Frontal cortex (tissue), 4 donors: ENCODE measurements at places on chromosomes 2 and 18.

DNA sequence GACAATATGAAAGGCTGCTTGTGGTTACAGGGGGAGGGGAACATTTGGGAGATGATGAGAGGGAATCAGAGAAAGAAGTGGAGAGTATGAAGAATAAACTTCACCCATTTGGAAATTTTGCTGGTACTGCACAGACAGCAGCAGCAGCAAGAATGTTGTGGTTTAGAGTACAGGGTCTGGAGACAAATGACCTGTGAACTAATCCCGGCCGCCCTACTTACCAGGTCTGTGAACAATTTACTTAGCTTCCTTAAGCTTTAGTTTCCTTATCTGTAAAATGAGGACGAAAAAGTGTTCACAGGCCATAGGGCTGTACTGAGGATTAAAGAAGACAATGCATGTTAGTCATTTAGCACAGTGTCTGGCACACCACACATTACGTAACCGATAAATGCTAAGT lies 685.4 kb upstream of the CELF4 start:
- no peak for DNase-seq

- DNase-seq: no peak
Measured at GRCh38 chr2:63078852-63079606, 28.4 kb downstream of the OTX1 start.

DNA sequence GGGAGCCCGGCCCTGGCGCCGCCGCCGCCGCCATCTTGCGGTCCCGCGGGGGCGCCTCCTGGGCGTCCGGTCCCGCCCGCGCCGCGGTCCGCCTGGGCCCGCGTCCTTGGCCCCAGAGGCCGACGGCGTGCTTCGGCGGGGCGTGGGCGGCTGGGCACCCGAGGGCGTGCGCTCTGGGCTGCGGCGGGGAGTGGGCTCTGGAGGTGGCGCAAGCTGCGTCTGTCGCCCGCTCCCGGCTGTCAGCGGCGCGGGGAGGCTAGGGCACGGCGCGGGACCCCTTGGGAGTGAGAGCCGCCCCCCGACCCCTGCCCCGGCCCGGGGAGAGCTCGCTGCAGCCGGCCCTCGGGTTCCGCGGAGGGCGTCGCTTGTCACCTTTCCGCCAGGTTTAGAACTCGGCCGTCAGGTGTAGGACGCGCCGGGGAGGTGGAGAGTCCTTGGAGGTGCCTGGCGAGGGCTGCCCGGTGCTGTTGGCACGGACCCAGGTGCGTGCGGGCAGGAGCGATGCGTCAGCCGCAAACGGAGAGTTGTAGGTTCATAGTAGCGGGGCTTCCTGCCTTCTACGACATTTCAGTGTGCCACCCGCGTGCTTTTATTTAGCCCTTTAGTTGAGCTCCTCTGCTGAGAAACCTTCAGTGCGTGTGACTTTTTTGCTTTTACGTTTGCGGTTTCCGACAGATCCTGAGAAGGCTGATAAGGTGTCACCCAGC lies 921 bp downstream of the VAPA start:
- DNase-seq: peak; percentile 60

DNA sequence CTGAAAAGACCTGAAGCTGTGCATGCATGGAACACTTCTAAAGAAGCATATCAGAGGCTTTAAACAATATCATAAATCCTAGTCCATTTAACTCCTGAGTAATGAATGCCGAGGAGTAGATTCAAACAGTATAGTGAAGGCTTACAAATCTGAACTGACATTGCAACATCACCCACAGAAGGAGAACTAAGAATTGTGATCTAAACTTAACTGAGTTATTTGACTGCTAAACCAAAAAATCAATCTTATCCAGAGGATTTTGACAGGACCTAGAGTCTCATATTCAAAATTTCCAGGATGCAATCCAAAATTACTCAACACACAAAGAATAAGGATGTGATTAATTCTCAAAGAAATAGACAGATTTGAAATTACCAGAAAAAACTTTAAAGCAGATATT lies 181.0 kb downstream of the SLC39A10 start:
- DNase-seq: no peak

GRCh38 chr2:191170773-191171172 lies 20.0 kb upstream of the STAT4 start:
- DNase-seq: no peak

GRCh38 chr2:138391946-138392345 lies 109.6 kb upstream of the SPOPL start:
- DNase-seq: no peak

- DNase-seq: no peak
Measured at GRCh38 chr18:25535495-25535894, 183.5 kb upstream of the ZNF521 start.

DNA sequence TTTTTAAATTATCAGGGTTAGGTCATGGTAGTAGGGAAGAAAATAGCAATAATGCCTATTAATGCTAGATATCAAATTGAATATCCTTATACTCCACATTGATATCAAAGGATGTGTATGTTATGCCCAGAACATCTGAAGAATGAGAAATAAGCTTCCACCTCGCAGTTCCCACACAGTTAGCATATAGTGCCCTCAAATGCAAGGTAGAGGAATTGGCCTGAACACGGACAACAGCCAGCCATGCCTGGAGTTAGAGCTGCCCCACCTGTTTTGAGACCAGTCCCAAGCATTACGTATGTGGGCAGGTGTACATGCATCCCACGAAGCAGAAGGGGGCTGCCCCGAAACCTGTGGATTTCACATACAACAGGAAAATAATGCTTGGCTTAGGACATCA lies 79.6 kb downstream of the SUMO1 start:
- no peak for DNase-seq

DNA sequence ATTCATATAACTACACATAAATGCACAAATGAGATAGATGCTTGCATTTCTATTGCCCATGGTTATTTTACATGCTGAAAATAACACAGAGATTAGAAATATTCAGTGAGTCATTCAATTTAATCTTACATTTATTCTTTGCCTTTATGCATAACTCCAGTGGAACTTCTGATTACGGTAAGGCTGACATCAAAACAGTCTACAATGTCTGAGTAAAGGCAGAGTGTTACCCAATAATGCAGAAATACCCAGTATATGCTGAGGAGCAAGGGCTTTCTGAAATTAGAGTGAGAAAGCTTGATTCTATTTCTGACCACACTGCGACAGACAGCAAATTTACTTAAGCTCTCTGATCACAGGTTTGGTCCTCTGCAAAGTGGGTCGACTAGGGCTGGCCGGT lies 9.2 kb downstream of the NMI start:
- DNase-seq: no peak

- no peak for DNase-seq
Measured at GRCh38 chr2:186853951-186854350, 5.0 kb upstream of the ZSWIM2 start.

DNA sequence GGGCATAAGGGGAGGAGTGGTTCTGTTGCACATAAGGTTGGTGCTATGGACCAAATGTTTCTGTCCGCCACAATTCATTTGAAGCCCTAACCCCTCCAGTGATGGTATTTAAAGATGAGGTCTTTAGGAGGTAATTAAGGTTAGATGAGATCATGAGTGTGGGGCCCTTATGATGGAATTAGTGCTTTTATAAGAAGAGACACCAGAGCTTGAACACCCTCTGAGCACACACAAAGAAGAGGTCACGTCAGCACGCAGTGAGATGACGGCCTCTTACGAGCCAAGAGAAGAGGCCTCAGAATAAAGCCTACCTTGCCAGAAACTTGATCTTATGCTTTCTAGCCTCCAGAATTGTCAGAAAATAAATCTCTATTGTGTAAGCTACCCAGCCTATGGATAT lies 386.4 kb upstream of the CYRIA start:
- DNase-seq: no peak

DNA sequence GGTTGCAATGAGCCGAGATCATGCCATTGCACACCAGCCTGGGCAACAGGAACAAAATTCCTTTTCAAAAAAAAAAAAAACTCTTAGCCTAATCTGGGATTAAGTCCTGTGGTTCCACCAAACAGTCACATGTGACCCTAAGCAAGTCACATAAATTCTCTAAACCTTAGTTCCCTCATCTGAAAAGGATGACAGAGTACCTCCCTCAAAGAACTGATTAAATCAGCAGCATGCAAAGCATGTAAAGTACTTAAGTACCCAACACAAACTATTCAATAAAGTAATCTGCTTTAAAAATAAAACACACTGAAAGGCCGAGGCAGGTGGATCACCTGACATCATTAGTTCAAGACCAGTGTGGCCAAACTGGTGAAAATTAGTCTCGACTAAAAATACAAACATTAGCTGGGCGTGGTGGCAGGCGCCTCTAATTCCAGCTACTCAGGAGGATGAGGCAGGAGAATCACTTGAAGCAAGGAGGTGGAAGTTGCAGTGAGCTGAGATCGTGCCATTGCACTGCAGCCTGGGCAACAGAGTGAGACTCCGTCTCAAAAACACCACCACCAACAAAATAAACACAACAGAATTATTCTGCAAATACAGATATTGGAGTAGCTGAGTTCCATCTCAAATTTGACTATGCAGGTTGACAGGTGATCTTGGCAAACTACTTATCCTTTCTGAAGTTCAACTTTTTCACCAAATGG lies 7.0 kb downstream of the USP34 start:
- DNase-seq: no peak

DNA sequence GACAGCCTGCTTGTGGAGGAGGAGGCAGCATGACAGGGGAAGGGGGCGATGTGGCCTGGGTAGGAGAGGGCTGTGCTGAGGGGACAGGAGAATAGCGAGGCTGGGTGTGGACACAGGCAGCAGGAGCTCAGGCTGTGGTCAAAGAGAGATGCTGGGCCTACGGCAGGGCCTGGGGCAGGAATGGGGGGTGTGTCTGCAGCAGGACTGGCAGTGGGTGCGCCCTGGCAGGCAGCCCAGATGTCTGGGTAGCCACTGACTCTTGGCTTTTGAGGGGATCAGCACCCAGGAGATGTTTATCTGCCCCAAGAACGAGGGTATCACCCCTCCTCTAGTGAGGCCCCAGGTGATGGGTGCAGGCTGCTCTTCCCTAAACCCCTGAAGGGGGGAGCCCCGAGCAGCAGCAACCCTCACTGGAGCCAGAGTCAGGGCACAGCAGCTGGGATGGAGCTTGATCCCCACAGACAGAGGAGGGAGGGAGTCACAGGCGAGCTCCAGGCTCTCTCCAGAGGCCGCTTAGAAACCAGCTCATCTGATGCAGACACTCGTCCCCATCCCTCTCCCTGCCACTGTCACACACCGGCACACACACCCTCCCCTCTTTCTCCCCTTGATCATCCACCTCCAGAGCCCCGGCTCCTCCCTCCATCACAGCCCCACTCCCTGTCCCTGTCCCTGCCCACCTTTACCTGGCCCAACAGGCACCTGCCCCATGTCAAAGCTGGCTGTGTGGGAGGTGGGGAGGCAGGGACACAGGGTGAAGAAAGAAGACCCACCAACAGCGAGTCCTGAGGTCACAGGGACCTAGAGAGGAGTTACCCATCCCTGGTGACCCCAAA lies 29.8 kb upstream of the TNS1 start:
- DNase-seq: no peak

GRCh38 chr2:174590928-174591648 lies 6.5 kb downstream of the WIPF1 start:
- no peak for DNase-seq

GRCh38 chr2:118014492-118014824 lies 588 bp upstream of the CCDC93 start:
- no peak for DNase-seq

DNA sequence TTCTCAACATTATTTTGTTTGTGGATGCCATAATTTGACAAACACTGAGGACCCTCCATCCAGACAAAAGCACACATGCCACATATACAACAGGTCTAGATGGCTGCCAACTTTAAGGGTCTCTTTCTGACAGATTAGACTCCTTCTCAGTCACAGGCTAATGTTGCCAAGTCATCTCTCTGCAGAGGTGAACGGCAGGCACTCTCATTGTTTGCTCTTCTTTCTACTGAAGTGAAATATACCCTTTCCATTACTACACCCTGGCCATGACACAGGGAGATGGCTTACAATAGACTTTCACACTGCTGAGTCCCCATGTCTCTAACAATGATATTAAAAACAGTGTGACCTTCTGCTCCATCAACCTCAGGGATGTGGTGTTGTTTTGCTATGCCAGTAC lies 47.5 kb upstream of the ZNF397 start:
- DNase-seq: no peak

DNA sequence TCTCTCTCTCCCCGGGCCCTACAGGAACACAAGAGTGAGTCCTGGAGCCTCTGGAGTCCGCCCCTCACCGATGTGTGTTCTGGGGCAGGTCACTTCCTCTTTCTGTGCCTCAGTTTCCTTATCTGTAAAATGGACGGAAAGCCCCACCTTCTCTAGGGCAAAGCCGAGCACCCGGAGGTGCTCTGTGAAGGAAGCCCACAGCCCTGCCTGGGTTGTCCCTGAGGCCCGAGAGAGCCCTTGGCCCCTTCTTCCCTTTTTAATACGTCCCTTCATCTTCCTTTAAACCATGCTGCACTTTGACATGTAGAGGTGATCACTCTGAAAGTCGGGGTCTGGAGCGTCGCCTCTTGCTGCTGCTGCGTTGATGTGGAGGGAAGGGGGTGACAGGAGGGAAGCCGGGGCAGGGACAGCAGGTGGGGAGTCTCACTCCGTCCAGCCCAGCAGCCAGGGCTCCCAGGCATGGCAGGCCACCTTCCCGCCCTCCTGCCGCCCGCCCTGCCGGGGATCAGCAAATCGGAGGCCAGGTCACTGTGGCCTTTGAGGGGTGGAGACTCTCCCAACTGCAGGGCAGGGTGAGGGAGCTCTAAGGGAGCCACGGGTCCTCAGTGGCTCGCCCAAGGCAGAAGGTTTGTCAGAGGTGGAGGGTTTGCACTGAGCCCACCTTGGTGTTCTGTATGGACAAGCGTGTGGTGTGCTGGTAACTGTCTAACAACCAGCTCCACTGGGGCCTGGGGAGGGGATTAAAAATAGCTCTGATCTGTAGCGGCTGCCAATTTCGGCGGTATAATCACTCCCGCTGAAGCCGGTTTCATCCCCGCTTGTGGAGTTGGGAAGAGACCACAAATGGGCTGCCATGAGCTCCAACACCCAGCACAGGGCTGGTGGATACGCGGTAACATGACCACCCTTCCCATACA lies 135.9 kb upstream of the ID2 start:
- DNase-seq: no peak

DNA sequence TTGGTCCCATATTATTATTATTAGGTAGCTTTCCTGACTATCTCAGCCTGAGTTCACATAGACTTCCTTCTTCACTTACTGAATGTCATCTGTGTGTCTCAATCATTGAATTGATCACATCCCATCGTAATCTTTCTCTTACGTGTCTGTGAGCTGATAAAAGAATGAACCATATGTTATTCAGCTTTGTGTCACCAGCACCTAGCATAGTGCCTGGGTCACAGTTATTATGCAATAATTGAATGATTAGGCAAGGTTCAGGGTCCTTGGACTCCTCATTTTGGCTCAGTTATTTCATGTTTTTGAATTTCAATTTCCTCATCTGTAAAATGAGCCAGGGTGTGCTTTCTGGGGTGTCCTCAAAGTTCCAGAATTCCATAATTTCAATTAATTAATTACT lies 107.2 kb downstream of the ZEB2 start:
- no peak for DNase-seq

GRCh38 chr18:8326763-8327394 lies 282.4 kb upstream of the RAB12 start:
- DNase-seq: no peak

GRCh38 chr2:206150631-206151030 lies 8.6 kb downstream of the NDUFS1 start:
- no peak for DNase-seq

- no peak for DNase-seq
Measured at GRCh38 chr2:158009399-158009798, 92.3 kb upstream of the UPP2 start.
